ENCODE measurements at places on chromosomes 6 and 20.

DNA sequence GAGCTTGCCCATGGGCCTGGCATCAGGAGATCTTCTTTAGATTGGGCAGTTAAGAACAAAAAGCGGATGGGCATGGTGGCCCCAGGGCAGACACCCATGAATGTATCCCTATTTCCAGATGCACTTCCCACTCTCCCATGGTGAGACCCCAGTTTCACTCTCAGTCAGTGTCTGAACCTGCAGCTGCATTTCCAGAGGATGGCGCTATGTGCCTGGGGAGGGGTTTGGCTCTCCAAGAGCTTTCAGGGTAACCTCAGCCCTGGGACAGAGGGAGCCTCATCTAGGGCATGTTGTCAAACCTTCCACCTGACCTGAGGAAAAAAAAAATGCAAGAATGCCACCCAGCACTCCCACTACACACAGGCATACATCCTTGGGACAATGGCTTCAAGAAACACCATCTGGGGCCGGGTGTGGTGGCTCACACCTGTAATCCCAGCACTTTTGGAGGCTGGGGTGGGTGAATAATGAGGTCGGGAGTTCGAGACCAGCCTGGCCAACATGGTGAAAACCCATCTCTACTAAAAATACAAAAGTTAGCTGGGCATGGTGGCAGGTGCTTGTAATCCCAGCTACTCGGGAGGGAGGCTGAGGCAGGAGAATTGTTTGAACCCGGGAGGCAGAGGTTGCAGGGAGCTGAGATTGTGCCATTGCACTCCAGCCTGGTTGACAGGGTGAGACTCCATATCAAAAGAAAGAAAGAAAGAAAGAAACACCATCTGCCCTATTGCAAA is 1.9 kb downstream of the CST9L start:
- DNase-seq = no peak

GRCh38 chr6:2767657-2768524 is 2.7 kb downstream of the WRNIP1 start:
- peak; percentile 26 for DNase-seq

DNA sequence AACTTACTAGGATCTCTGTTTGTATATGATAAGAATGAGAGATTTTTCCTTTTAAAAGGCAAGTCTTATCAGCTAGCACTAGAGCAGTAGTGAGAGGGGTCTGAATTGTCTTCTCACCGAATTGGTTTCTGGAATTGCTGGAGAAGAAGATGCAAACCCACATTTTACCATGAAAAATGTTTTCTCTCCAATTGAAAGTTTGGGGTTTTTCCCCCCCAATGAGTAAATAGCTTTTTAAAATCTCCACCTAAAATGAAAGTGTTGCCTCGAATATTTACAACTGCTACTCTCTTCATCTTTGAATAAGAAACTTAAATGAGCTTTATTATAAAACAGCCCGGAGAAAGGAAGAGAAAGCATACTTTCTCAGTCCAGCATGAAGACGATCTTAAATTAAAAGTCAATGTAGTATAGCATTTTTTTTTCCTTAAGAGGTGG is 1.8 kb downstream of the TCF21 start:
- DNase-seq = peak; percentile 17

DNA sequence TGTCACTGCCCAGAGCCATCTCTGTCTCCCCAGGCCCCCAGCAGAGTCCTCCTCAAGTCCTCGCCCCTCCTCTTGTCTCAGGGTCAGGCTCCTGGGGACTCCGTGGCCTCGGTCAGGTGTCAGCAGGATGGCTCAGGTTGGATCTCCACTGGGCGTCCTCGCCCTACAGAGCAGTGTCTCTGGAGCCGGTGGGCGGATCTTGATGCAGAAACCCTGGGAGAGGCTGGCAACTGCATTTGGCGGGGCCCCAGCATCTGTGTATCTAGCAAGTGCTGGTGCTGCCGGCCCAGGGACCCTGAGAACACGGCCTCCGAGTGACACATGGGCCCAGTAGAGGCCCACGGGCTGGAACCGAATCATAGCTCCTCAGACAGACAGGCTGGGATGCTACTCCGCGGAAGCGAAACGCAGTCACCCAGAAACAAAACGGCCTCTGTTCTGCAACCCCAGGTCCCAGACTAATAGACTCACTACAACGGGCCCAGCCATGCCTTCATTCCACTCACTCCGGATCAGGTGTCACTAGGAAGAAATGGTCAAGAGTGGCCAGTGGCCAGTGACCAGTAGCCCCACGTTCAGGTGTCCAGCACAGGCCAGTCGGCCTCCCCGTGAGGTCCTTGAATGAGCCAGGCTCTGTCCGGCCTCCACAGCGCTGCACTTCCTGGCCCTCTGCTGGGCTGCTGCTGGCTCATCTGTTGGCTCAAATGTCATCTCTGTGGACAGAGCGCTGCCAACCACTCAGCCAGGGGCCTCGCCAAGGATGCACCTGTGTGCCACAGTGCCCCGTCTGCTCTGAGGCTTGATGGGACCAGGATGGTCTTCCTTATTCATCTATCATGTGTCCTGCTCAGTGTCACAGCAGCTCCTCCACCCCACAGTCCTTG is 12.6 kb upstream of the FRMD1 start:
- no peak for DNase-seq

- DNase-seq = no peak
Measured at GRCh38 chr6:26473429-26473757, 15.6 kb downstream of the BTN2A1 start.

DNA sequence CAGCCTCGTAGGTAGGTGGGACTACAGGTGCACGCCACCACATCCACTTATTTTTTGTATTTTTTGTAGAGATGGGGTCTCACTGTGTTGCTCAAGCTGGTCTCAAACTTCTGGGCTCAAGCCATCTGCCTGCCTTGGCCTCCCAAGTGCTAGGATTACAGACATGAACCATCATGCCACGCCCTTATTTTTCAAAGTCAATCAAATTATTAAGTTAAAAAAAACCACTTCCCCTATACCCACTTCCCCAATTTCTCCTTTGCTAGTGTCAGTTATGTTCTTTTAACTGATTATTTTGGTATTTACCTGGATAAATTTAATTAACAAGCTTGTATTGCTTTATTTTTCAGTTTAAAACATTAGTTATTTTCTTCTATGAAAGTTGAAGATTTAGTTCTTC is 49.6 kb downstream of the RIOK1 start:
- DNase-seq = no peak

DNA sequence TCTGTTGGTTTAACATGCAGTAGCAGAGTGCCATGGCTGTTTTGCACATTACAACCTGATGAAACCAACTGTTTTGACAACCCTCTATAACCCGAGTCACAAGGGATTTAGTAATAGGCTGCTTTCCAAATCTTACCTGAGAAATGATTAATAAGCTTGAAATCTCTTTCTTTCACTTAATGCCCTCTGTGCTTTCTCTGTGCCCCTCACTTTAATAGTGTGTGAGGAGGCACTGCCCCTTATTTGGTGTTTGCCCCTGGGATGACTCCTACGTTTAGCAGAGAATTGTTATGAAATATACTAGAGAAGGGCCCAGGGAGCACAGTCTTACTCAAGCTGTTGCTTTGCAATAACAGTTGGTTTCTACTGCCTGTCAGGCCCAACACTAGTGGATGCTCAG is 31.0 kb upstream of the PTCHD4 start:
- DNase-seq = no peak

- DNase-seq = no peak
Measured at GRCh38 chr6:139862311-139862710, 487.9 kb upstream of the CITED2 start.

- DNase-seq = no peak
Measured at GRCh38 chr6:158414851-158415262, 102.6 kb downstream of the TULP4 start.

DNA sequence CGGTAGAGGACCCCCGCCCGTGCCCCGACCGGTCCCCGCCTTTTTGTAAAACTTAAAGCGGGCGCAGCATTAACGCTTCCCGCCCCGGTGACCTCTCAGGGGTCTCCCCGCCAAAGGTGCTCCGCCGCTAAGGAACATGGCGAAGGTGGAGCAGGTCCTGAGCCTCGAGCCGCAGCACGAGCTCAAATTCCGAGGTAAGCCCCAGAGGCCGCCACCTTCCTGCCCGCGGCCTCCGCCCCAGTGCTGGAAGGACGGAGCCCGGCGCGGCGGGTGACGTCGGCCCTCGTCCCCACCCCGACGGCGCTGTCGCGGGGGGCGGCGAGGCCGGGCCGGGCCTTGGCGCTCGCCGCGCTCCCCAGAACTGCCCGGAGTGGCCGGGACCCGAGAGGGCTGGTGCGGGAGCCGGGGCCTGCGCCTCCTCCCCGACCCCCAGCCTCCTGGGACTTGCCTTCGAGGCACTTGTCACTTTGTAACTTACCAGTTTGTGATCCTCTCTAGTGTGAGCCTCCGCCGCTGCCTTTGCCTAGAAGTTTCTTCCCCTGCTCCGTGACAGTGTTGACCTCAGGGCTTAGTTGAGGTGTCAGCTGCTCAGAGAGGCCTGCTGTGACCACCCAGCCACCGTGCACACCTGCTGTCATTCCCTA is 417 bp downstream of the VAPB start:
- peak; percentile 45 for DNase-seq
